ENCODE measurements at places on chromosomes 6 and 20.

DNA sequence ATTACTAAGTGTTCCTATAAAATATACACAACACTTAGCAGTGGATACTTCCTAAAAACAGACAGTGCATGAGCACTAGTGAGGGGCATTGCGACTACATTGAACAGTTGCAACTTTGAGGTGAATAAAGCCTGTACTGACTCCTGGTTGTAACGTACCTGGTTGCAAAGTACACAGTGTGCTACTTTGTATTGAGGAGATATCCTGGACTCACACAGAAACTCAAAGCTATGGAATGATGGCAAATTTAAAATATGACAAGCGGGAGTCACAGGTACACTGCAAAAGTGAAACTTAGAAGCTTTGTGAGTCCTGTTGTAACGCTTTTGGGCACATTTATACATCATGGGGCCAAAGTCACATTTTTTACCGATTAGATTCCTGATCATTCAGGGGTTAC, 55.6 kb upstream of the HLA-A start:
- no peak for DNase-seq

DNA sequence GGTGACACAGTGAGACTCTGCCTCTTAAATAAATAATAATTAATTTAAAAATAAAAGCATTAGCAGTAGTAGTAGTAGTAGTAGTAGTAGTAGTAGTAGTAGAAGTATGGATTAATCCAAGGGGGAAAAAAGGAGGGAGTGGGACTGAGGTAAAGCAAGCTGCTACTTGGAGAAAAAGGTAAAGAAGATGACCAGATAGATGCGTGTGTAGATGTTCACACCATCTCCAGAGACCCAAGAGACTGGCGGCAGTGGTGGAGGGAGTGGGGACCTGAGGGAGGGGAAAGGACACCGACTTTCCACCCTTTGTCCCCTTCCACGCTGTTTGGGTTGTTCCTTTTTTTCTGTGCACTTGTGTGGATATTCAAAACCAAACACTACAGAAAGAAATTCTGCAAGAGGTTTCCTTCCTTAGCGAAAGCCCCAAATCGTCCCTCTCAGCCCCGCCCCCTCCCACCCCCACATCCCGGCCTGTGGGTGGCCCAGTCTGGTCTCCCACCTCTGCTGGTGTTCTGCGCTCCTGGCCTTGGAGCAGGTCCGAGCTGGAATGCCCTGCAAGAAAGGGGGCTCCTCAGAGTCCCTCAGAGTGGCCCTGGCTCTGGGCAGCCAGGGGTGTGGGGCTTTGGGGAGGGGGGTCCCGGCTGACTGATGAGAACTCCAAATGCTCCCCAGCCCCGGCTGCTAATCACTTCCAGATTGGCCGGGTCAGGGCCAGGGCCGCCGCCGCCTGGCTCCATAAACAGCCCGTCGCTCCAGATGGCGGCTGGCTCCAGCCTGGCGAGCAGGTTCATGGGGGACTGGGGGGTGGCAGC, 60.2 kb downstream of the UBE2V1 start:
- DNase-seq: no peak

- DNase-seq: no peak
Observed at GRCh38 chr6:49662892-49663261, 26.2 kb upstream of the RHAG start.

- no peak for DNase-seq
Observed at GRCh38 chr20:33653218-33653899, 8.8 kb upstream of the C20orf144 start.

DNA sequence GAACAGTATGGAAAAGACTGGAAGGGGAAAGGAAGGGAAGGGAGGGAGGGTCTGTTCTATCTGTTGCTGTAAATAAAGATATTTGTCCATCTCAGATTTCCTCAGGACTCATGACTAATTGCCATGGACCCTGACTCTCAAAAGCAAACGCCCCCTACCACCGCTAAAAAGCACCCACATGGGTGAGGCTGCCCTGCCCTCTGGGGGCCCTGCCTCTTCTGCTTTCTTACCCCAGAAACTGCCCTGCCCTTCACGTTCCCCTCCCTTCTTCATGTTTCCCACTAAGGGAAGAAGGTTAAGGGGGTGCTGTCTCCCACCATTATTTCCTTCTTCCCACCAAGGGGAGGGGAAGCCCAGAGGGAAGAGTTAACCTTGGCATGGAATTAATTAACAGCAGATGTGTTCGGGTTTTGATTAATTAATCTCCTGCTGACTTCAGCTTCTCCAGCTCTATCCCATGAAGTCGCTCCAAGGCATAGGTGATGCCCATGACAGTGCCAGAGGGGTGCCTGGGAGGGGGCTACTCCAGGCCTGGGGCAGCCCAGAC, 16.0 kb downstream of the MDFI start:
- DNase-seq: no peak

GRCh38 chr6:109984410-109984809, 6.3 kb downstream of the GPR6 start:
- DNase-seq: no peak

DNA sequence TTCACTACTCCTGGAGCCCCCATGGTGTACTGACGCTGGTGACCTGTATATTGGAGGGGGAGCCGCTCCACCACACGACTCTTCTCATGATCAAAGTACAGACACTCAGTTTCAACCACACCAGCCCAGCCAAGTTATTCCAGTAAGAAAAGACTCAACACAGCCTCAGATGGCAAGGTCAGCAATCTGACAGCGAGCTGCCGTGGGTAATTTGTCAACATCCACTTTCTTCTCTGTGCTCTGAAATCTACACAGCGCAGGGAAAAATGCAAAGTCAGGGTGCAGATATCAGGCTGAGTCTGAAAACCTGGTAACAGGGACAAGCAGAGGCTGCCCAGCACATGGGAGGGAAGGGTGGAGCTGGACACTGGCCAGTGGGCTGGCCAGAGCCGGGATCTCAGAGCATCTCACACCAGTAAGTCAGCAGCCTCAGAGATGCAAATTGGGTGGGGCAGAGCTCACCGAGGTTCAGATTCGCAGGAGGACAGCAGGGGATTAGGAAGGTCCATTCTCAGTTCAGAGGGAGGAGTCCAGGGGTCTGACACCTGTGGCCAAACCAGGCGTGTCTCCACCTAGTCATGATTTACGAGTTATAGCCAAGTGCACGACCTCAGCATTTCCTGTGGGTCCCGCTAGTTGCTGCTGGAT, 44.5 kb upstream of the RPS6KA2 start:
- DNase-seq: no peak

DNA sequence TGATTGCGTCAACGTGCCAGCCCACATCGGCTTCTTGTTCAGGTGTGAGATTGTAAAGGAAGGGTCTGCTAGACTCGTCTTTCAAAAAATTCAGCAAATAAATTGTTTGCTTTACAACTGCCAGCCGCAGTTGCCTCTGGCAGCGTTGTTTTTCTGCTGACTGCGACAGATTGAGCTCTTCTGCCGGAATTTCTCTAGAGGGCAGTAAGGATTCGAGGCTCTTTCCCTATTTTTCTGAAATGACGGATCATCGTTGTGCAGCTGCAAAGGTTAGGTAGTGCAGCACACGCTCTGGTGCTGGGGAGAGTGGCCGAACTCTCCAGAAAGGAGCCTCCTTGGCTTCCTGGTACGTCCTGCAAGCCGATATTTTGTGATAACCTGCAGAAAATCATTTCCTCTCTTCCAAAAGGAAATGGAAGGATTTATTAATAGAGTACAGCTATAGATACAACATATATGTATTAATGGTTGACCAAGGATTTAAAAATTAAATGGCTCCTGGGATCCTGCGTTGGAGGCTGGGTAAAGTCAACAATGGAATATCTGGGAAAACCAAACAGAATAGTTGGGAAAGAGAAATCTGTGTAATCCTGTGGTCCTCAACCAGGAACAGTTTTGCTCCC, 121.9 kb upstream of the ZFP64 start:
- no peak for DNase-seq

DNA sequence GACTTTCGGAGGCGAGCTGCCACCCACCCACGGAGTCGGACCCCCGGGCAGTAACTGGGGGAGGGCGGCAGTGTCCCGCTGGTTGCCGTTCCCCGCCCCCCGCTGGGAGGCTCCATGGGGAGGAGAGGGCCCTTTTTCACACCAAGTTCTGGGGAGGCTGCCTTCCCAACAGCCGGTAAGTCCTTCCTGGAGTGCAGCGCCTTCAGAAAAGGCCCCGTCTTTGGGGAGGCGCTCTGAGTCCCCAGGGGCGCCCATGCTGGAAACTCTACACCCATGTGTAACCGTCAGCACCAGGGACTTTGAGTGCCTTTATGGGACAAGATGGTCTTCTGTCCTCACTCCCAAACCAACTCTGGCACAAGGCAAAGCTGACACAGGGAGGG, 430 bp upstream of the SOX18 start:
- DNase-seq: no peak

DNA sequence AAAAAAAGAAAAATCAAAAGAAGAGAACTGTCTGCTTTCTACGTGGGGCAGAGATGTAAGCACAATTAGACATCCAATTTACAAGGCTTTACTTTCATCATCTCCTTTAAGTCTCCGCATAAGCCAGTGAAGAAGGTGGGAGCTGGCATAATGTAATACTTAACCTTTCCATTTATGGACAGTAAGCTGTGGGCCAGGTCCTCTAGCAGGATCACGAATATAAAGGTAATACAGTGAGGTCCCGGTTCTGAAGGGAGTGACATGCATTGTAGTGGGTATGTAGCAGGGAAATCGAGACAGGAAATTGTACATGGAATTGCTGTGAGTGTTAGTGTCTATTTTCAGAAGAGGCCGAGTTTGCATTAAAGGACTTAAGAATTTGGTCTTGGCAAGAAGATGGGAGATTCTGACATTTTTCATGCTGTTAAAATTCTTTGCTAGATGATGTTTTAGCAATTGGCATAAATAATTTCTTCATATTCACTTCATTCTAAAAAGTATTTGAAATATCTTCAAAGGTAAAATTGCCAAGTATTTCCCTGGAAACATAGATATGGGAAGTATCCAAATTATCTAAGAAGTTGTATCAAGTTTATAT, 20.4 kb upstream of the POPDC3 start:
- DNase-seq: no peak

- DNase-seq: no peak
Observed at GRCh38 chr6:7629321-7629720, 39.3 kb downstream of the SNRNP48 start.

- no peak for DNase-seq
Observed at GRCh38 chr20:62874964-62875344, 13.3 kb upstream of the TCFL5 start.

GRCh38 chr6:139240161-139241010, 51.4 kb downstream of the TXLNB start:
- no peak for DNase-seq

DNA sequence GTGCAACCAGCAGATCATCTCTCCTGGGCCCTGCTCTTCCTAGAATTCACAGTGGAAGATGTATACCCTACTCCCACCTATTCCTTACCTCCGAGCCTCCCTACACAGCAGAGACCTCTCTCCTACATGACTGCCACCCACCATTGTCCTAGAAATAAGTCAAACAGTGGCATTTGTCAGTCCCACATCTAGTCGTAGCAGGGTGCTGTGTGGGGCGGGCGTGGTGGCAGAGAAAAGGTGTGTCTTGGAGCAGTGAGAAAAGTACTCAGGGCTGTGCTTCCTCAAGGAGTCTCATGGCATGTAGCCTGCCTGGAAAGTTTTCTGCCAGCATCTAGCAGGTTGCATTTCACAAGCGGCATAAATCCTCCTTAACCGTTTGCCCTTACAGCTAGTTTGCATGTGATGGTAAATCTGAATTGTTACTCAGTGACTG, 59.4 kb upstream of the PTGIS start:
- DNase-seq: no peak

GRCh38 chr6:10451828-10452509, 37.1 kb upstream of the TFAP2A start:
- DNase-seq: no peak

GRCh38 chr6:154528310-154528915, 17.9 kb upstream of the CNKSR3 start:
- no peak for DNase-seq

DNA sequence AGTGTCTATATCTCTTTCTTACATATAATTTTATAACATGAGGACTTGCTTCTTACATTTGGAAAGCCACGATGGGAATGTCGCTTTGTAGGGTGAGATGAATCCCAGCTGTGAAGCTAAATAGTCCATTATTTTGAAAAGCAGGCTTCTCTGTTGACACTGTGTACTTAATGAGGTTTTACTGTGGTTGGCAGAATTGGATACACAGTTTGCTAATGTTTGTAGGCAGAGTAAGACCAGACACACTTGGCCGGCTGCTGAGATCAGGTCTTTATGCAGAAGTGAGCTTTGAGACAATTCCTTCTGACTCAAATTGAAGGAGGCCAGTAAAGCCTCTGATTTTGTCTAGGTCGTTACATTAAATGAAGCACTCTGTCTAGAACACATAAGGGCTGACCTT, 93.0 kb downstream of the NDUFAF5 start:
- no peak for DNase-seq

DNA sequence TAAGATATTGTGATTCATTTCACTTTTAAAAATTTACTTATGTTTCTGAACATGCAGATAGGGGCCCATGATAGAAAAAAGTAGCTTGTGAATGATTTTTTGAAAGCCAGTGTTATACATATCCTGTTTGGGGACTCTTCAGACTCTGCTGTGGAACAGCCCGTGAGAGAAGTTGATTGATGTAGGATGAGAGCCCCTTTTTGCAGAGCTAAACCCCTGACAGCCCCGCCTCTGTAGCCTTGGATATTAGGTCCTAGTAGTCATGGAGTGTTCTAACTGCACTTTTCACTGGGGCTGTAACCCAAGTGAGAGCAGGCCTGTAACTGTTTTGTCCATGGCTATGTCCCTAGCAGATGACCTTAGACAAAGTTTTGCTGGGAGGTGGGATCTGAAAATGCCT, 8.2 kb downstream of the TMEM200A start:
- DNase-seq: no peak

DNA sequence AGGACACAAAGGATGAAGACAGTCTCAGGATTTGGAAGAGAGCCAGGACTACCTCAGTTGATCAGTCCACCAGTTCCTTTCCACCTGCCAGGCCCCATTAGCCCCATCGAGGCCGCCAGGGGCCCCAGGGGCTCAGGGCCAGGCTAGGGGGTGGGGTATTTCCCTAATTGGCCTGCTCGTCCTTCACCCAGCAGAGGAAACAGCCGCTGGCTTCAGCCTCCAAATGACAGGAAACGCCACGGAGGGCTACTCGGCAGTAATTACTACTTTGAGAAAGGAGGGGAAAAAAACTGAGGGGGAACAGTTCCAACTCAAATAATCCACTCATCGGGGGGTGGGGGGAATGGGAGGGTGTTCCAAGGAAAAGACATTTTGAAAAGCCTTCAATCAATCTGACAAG, 42.7 kb downstream of the MAFB start:
- no peak for DNase-seq

GRCh38 chr6:39684790-39685488, 40.3 kb downstream of the KIF6 start:
- no peak for DNase-seq

GRCh38 chr20:24359321-24360027, 110.0 kb upstream of the SYNDIG1 start:
- no peak for DNase-seq

- no peak for DNase-seq
Observed at GRCh38 chr6:166850677-166851076, 105.7 kb downstream of the RNASET2 start.
